Sigmoid colon (tissue), 7 donors: ENCODE measurements at places on chromosomes 5 and 9. TPM values are rescaled to one million over a fixed set of nuclear protein-coding genes. Genes with fewer than 3 reads are reported as not detected.

DNA sequence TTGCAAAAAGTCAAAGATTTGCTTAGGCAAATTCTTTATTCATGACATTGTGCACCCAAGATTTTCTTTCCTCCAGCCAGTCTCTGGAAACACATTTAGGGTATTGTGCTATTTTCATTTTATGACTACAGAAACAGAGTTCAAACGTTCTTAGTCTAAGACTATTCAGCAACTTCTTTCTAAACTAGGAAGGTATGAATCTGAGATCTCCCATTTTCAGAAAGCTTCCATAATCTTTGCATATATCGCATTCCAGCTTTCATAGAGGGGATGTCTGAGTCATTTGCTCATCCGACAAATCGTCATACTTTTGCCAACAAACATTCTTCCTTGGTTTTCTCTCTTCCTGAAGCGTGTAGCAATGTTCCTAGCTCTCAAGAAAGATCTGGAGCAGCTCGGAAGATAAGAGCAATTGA lies 1.6 kb upstream of the PAPPA start:
- DNase-seq: no peak

- no peak for DNase-seq
Observed at GRCh38 chr9:16070455-16071145, 517.8 kb downstream of the CCDC171 start.

DNA sequence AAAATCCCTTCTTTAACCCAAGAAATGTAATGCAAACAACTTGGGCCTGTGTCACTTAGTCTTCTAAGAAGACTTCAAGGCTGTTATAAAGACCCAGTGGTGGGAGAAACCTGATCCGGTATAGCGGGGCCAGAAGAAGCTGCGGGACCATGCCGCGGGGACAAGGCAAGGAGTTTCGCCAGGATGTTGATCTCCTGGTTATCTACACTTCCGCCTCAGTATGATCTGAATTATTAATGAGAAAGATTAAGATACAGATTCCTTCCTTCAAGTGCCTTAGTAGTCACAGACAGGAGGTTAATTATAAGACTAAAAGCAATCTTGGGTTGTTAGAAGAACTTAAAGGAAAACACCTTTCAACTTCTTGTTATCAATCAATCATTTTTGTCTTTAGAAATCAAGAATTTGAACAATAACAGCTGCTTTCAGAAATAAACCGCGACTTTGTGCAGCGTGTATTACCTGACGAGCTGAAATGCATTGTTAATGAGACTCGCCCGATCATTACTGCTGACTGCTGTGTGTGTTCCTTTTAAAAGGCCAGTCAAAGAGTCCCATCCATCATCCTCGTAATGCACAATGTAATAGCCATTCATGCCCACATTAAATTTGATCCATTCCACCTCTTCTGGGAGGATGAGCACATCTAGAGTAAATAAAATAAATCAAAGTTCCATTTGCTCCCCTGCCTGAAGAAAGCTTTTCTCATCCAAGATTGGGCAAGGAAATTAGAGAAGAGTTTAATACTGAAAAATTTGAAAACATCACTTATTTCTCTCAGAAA lies 22.2 kb downstream of the ERAP1 start:
- DNase-seq: no peak

DNA sequence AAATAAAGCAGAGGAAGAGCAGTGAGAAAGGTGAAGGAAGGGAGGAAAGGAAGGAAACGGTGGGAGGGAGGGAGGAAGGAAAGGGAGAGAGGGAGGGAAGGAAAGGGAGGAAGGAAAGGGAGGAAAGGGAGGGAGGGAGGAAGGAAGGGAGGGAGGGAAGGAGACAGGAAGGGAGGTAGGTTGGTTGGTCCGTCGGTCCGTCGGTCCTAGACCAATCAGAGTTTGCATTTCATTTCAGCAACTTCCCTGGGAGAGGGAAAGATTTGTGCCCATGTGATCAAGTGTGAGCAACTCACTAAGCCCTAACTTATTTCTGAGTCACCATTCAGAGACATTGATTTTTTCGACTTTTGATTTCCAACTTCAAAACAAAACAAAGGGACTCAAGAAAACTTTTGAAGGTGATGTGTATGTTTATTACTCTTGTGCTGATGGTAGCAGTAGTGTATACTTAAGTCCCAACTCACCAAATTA lies 18.8 kb downstream of the NANS start:
- DNase-seq: no peak

GRCh38 chr9:133686642-133687575 lies 50.7 kb downstream of the DBH start:
- DNase-seq: no peak

DNA sequence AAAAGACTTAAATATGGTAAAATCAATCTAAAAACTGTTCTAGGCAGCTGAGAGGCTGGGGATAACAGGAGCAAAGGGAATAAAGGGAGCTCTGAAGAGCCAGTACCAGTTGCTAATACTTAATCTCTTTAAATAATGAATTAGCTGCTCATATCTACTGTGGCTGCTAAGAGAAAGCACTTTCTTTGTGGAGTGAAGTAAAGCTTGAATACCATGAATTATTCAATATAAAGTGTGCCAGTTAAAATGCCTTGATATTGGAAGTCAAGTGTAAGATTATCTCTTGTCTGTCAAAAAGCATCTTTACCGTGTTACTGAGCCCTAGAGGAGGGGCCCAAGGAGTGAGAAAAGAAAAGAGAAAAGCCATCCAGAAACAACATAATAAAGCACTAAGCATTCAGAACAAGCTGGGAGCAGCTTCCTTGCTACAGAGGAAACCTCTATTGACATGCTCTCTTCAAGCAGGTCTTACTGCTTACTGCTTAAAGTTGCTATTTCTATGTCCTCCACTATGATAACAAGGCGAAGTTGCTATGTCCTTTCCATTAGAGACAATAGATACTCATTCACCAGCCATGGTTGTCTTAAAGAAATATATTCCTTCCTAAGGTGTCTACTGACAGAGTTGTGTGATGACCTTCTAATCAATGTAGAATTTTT lies 297.4 kb downstream of the CETN3 start:
- no peak for DNase-seq

- no peak for DNase-seq
Observed at GRCh38 chr5:83810511-83810910, 89.9 kb upstream of the HAPLN1 start.

- no peak for DNase-seq
Observed at GRCh38 chr5:42807722-42808447, 3.8 kb downstream of the SELENOP start.

GRCh38 chr5:54083851-54084250 lies 226.5 kb downstream of the ARL15 start:
- no peak for DNase-seq

- no peak for DNase-seq
Observed at GRCh38 chr5:25544652-25545249, 900.0 kb upstream of the CDH10 start.

DNA sequence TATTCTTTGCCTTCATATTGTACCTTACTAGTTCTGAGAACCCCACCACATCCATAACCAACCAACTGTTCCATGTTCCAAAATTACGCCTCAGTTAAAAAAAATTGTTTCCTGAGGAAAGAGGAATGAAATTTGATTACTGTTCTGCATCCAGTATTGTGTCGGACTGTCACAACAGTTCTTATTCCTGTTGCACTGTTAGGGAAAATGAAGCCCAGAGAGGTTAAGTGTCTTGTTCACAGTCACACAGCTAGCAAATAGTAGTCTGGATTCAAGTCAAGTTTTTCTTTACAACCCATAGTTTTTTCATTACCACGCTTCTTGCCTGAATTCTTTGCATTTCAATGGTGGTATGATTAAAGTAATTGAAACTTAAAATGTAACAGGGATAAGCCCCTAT lies 4.4 kb downstream of the FSD1L start:
- DNase-seq: no peak

DNA sequence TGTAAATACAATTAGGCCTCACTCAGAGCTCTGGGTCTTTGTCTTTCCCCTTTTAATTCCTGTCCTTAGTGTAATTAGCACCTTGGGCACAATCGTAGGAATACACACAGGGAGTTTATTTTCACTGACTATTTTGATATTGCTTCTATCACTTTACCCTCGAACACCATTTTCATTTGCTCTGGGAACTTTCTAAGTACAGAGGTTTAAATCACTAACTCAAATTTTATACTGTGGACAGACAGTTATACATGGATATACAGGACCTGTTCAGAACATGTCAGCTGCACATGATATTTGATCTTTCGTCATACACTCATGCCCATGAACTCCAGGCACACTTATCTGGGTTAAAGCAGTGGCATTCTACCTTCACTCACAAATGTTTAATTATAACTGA lies 217.8 kb upstream of the TMEM161B start:
- DNase-seq: no peak

DNA sequence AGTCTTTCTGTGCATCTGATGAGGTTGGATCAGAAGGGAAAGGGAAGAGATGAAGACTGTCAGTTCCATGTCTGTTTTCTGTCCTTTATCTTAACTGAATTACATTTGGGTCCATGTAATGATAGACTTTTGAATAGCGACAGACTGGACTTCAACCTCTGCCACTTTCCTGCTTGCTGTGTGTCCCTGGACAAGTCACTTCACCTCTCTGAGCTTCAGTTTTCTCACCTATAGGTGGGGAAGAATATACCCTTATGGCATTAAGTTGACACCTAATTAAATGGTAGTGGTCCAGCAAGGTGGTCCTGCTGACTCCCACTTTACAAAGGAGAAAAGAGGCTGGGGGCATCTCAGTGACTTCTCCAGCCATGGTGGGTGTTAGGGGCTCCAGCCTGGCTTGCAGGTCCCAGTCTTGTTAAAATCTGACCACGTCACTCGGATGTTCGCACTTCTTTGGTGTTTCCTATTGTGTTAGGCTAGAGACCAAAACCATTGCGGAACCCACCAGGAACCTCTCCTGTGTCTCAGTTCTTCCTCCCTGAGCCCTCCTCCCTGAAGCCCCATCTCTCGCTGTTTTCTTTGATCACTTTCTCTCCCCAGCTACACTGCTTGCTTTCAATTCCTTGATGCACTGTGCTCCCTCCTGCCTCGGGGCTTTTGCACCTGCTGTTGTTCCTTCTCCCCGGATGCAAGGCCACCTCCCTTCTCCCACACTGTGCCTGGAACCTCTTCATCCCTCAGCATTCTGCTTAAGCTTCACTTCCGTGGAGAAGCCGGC lies 256.5 kb downstream of the NSG2 start:
- no peak for DNase-seq

DNA sequence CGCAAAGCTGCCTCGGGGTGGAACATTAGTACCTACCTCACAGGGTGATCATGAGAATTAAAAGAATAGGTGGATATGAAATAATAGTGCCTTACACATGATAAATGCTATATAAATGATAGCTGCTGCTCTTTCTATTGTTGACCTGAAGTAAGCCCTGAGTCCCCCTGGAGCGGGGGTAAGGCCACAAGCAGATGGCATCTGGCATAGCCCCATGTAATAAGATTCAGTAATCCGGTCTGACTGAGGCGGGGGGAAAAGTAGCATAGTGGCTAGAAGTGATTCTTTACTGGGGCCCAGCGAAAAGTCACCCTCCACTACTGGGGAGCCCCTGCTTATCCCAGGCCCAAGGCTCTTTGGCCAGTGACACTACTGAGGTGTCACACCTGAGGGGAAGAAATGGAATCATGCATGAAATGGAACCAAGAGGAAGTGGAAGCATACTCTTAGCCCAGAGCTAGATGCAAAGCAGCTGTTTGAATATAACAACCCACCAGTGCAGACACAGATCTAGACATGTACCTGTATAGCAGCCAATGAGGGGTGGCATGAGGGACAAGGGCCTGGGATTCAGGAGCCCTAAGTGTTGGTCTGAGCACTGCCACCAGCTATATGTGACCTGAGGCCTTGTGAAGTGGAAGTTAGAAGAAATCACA lies 16.1 kb upstream of the FGFR4 start:
- no peak for DNase-seq

GRCh38 chr5:18321262-18321942 lies 687.1 kb downstream of the TAF11L14 start:
- DNase-seq: no peak

GRCh38 chr9:86407022-86407421 lies 52.8 kb upstream of the TUT7 start:
- DNase-seq: no peak

DNA sequence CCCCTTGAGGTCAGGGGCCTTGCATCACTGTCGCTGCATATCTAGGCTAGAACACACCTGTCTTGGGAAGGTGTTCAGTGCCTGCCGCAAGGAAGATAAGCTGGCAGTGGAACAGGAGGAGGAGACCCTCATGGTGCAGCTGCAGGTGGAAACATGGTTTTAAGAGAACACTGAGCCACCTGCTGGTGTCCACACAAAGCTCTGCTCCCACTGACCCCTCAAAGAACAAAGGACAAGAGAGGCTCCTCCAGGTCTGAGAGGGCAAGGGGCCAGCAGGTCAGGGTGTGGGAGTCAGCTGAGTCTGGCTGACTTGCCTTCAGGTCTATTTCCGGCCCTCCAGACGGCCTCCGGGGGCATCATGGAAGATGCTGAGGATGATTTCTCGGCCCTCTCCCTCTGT lies 210.1 kb upstream of the TBCA start:
- DNase-seq: no peak

DNA sequence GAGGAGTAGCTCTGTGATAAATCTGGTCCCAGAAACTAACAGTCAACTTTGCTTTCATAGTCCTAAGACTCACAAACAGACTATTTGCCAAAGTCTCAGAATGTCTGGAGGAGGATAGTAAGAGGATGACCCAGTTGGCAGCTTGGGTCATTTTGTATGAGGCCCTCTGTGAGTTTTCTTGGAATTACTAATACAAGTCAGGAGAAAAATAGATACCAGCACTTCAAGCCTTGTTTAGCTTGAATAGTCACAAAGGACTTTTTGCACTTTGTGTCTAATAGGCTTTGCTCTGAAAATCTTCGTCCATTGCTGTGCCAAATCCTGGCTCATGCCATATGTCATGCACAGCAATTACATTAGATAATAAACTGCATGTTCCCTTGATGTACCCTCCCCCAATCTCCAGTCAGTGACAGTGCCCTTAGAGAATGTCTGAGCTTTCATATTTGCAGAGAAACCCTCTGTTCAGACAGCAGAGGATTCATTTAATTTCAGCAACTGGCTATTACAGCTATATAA lies 612.8 kb downstream of the CSNK1G3 start:
- no peak for DNase-seq

DNA sequence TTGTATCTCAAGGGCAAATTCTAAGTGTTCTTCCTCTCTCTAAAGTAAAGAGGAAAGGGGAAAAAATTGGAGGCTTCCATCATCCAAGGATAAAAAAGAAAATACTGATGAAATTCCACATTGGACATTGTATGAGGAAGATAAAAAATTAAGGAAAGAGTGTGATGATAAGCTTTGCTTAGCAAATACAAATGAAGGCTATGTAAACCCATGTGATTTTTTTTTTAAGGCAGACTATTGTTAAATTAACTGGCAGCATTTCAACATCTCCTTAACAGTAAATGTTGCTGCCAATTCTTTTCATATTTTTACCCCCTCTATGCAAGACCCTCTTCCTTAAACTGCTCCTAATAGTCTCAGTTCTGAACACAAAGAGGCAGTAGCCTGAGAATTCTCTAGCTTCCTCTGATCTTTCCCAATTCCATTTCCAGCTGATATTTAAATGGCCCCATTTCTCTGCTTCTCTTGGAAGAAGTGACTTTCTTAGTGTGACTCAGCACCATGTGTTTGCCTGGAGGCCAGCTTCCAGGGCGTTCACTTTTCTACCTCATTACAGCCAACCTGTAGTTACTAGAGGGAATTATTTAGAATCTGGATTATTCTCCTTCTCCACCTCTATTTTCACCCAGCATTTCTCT lies 159.7 kb downstream of the TLE1 start:
- peak; percentile 70 for DNase-seq

SLCO6A1 gene
- total RNA-seq: not detected

UBAC1 gene
- 65.1 TPM for total RNA-seq

CCL27 gene
- not detected for total RNA-seq

IFNA13 gene
- not detected for total RNA-seq

PLGRKT gene
- 14.1 TPM for total RNA-seq

RNF180 gene
- 27.1 TPM for total RNA-seq

TSSK1B gene
- total RNA-seq: not detected

SPTLC1 gene
- 60.4 TPM for total RNA-seq

FOXD4L3 gene
- not detected for total RNA-seq

RASGRF2 gene
- total RNA-seq: 7.2 TPM
